PC-3 (cell line): ENCODE measurements at places on chromosomes 2 and 18.

GRCh38 chr2:191615596-191615995 lies 62.3 kb upstream of the NABP1 start:
- no peak for DNase-seq

- peak; percentile 80 for DNase-seq
These were observed at the start of gene LTBP1 for GRCh38 chr2:32946314-32947075. TSS of gene LTBP1 (plus strand) at chr2:32946953. CDS start at chr2:32947325, 372 bp downstream.

DNA sequence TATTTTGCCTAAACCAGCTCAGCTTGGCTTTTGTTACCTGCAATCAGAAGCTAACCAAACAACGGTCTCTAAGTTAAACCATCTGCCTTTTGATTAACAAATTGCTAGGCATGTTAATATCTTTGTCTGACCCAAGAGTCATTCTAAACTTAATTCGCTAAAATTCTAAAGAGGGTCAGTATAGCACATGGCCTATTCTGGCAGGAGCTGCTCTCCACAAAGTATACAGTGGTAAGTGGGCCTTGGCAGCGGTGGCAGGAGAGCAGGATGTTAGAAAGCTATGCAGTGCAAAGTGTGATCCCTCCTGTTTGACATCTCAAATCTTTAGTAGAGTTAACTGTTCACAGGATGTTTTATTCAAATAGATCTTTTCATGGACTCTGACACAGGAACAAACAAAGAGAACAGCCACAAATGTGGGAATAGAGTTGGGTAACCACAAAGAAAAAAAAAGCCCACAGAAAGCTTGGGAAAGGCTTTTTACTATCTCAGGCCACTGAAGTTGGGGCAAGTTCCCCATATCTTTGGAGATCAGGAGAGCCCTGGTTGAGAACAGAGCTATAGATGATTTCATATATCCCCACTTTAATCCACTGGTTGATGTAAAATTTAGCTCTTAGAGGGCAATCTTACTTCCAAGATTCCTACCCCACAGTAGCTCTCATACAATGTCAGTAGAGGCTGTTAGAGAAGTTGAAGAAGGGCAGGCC lies 10.6 kb downstream of the CFAP210 start:
- DNase-seq: peak; percentile 50

- DNase-seq: no peak
These were observed 193.1 kb downstream of the RIT2 start for GRCh38 chr18:42922363-42922762.

GRCh38 chr18:33114749-33115148 lies 325.8 kb downstream of the CCDC178 start:
- no peak for DNase-seq
